ENCODE measurements at places on chromosomes 4 and X.

DNA sequence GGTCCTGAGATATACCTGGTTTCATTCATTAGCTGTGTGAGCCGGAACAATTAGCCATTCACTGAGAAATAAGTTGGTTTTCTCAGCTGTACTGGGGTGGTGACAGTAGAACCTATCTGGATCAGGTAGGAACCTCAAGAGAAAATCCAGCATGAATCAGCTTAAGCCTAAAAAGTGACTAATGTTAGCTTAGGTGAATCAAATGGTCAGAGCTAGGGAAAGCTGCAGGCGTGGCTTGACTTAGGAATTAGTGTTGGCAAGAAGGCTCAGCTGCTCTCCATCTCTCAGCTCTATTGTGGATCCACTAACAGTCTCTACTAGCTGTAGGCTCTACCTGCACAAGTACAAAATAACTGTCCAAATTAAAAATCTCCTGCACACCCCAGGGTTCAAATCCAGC, 1025.5 kb downstream of the RAB28 start:
- DNase-seq = no peak

DNA sequence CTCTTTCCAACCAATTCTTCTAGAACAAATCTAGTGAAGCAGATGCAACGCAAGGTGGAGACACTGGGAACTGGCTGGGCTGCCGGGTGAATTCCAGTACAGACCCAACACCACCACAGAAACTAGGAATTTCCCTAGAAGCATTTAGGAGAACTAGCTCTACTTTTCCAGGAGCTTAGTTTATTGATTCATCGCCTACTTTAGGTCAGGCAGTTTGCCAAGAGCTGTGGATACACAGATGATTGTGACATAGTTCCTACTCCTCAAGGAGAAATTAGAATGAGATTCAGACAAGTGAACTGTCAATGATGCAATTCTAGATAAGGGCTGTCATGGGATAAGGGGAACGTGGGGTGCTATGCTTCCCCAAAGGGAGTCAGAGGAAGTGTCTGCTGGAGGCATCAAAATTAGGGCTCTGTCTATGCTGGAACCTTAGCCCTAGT, 350.0 kb downstream of the CAMK2D start:
- no peak for DNase-seq

DNA sequence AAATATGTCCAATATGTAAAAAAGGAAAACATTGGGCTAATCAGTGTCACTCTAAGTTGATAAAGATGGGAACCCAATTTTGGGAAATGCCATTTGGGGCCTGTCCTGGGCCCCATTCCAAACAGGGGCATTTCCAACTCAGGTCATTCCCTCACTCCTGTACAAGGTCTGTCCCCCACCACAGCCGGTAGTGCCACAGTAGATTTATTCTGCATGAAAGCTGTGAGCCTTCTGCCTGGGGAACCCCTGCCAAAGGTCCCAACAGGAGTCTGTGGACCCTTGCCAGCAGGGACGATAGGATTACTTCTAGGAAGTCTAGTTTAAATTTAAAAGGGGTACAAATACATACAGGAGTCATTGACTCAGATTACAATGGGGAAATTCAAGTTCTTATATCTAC, 317.6 kb upstream of the GNPDA2 start:
- DNase-seq = no peak

DNA sequence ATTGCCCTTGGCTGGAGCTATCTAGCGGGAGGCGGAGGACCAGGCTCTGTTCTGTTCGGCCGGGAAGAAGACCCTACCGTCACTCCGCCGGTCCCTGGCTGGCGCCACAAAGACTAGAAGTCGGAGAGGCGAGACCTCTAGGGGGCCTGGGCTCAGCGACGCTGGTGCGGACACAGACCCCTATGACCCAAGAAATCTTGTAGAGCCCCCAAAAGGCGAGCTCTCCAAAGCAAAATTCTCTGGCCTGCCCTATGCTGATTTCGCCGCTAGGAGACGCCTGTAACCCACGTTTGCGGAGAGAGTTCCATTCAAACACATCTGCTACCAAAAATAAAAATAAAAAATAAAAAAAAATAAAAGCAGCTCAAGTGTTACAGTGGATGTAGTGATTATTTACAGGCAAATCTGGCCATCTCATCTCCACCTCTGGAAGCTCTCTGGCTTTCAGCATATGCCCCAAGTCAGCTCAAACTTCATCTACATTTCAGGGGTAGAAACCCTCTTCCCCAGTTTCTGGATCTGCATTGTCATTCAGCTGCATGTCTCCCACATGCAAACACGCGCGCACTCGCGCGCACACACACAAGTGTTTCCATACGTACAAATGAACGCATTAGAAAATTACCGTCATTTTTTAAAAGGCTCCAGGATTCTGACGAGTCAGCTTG, 2.4 kb upstream of the PCDH10 start:
- DNase-seq = no peak

Data from CD4-positive, alpha-beta T cell treated with Interleukin-2 at 100 ng/mL for 4 hours (primary cell).